Mucosa of gallbladder (tissue), 1 donor: ENCODE measurements at places on chromosomes 5 and 9. TPM values are rescaled to one million over a fixed set of nuclear protein-coding genes. Genes with fewer than 3 reads are reported as not detected.

Gene CDHR2
- 65.7 TPM for total RNA-seq

Gene PCDHB10
- 2.5 TPM for total RNA-seq

Gene BAAT
- total RNA-seq = 117 TPM

Gene ACOT12
- 0.75 TPM for total RNA-seq

Gene PRR16
- total RNA-seq = 4.9 TPM
